ENCODE measurements at places on chromosomes 16 and 17.

- DNase-seq = peak; percentile 39
Measured at GRCh38 chr17:21233581-21234347, 19.4 kb downstream of the NATD1 start.

- no peak for DNase-seq
Measured at GRCh38 chr16:89921131-89921701, 1.9 kb upstream of the TUBB3 start.

DNA sequence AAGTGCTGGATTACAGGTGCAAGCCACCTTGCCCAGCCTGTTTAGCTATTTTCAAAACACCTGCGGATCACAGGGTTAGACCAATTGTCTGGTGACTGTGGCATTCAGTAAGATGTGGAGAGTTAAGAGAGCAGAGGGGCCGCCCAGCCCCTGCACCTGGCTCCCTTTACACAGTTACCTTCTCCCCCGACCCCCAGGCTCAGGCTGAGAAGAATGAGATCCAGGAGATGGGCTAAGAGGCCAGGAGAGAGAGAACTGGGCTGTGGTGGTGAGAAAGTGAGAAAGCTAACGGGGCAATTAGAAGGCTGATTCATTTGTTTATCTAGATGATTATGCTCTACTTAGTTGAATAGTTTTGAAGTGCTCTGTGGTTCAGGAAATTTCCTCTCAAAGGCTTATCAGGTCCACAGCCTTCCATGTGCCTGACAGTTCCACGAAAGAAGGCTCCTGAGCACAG lies 67.8 kb upstream of the AXIN2 start:
- no peak for DNase-seq

GRCh38 chr16:85514598-85515318 lies 98.4 kb upstream of the GSE1 start:
- DNase-seq = peak; percentile 92

DNA sequence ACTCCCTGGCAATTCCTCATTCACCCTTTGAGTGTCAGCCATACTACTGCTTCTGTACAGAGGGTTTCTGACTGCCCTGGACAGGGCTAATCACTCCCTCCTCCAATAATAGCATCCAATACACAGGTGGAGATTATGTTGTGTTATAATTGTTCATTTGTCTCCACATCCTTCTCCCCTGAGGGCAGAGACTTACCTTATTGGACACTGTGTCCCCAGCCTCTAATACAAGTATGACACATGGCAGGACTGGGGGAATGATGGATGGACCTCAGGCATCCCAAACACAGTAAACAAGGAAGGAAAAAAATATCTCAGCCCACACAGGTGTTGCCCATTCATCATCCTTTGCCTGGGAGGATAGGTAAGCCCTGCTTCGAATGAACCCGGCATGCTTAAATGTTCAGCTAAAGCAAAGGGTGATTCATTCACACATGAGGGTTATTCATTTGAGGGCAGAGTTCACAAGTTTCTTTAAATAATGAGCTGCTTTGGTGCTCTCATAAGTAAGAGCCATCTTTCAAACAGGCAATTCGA lies 34.8 kb downstream of the MMD start:
- no peak for DNase-seq

DNA sequence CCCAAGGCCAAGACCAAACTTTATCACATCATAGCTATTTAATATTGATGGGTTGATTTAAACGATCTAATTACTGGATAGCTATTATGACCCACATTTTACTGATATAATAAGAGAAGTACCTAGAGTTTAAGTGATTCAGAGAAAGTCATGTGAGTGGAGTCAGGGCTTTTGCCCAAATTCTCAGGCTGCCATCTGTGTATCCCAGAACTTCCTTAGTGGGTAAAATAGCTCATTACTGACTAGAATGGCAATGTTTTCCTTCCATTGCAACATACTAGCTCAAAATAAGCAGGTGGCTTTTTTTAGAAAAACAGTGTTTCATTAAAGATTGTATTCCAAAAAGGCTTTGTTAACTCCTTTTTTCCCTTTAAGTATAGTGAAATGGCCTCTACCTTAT lies 113.9 kb upstream of the MAF start:
- no peak for DNase-seq

GRCh38 chr17:64128787-64129514 lies 993 bp downstream of the ERN1 start:
- DNase-seq = peak; percentile 68

GRCh38 chr17:42438600-42439567 lies 15.8 kb upstream of the CAVIN1 start:
- DNase-seq = peak; percentile 53

DNA sequence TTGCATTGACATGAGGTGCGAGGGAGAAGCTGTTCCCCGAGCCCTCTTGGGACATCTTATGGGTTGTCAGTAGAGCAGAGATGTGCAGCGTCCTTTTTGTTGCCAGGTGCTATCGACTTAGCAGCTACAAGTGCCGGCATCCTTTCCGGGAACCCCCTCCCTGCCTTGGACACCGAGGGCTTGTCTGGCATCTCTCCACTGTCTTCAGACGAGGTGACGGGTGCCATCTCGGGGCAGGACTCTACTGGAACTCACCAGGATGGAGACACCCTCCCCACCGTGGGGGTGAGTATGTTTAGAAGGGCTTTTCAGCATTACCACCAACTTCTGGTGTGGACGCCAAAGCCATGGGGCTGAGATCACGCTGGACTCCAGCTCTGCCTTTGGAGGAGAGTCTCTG lies 11.8 kb upstream of the JPT2 start:
- no peak for DNase-seq

DNA sequence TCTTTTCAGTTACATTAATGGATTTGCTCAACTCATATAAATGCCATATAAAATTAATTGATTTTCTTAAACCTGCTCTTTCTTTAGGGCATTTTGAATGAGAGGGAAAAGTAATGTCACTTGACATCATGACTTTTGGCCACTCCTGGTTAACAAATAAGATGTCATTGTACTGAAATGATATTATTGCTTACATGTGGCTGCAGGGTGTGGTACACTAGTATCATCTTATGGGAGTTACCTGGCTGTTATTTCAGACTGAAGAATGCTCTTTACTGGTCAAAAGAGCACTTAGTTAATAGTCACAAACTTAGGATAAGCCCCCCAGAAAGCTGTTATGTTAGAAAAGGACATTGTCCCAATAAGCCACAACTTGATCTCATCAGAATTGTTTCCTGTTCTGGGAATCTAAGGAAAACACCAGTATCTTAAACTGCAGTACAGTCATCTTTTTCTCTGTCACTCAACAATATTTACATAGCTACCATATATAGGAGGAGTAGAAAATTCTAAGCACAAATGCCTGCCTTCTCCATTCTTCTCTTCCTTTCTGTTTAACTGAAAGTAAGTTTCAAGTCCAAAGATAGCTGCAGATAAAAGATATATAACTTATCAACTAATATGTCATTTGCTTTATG lies 53.9 kb upstream of the MRC2 start:
- no peak for DNase-seq

GRCh38 chr16:11301645-11302501 lies 20.7 kb upstream of the PRM1 start:
- DNase-seq = peak; percentile 8

- DNase-seq = peak; percentile 2
Measured at GRCh38 chr16:76059186-76059585, 218.0 kb upstream of the CNTNAP4 start.

- DNase-seq = no peak
Measured at GRCh38 chr17:79077587-79077986, 3.0 kb downstream of the ENGASE start.

GRCh38 chr17:40219594-40220338 lies 662 bp downstream of the WIPF2 start:
- DNase-seq = peak; percentile 69

DNA sequence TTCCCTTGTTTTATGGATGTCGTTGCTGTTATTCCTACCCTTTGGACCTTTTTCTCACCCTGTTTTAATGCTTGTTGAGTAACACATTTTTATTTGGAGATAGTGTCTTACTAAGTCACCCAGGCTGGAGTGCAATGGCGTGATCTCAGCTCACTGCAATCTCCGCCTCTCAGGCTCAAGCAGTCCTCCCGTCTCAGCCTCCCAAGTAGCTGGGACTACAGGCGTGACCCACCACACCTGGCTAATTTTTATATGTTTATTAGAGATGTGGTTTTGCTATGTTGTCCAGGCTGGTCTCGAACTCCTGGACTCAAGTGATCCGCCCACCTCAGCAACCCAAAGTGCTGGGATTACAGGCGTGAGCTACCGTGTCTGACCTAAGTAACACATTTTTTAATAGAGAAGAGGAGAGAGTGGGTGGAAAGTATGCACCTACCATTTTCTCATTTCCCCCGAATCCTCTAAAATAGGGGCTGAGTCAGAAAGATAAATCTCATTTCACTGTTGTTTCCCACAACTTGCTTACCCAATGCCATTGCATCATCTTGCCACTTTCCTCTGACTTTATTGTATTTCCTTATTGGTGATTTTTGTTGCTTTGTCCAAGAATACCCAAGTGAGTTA lies 7.0 kb downstream of the DHX40 start:
- DNase-seq = peak; percentile 26

GRCh38 chr17:47736501-47737495 lies 3.8 kb downstream of the TBX21 start:
- no peak for DNase-seq

GRCh38 chr16:83785455-83785854 lies 22.3 kb upstream of the HSBP1 start:
- no peak for DNase-seq

DNA sequence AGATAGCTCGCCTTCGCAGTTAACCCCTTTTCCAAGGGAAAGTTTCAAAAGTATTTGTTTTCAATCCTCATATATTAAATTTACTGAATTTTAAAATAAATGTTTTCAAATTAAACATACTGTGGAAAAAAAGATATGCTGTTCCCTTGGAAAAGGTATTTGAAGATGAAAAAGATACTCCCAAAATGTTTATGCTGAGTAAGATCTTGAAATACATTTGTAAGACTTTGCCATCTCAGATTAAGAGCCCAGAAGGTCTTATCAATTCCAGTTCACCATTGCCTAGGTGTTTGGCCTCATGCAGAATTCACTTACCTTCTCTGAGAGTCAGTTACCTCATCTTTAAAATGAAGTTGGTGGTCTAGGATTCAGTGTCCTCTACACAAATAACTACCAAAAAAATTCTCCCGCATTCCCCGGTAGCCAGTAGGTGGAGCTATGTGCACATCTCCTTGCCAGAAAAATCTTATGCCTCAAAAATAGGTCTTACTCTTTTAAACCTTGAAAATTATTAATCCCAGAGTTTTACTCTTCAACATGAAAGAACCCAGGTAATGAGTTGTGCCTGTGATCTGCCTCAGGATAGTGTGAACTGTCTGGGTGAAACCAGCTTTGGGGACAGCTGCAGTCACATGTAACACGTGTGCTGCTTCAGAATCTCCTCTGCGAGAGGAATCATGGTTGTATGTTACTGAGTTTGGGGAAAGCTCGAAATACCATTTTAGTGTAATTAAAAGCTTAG lies 178.3 kb downstream of the MRTFB start:
- peak; percentile 53 for DNase-seq

DNA sequence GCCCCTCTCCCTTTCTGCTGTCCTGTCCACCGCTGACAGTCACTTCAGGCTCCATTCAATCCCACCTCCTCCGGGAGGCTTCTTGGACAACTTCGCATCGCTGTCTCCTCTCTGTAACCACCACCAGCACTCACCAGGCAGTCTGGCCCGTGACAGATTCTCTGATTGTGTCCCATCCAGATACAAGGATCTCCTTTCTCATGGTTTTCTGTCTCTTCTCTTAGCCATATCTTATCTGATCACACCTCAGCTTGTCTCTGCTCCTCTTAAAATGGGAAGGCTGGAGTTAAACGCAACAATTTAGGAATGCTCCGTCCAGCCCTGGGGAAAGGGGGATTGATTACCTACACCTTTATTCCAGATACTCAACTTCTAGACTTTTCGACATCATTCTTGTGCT lies 56.9 kb upstream of the ARHGAP44 start:
- DNase-seq = no peak

GRCh38 chr17:58643147-58643546 lies 48.7 kb downstream of the TEX14 start:
- DNase-seq = peak; percentile 87

DNA sequence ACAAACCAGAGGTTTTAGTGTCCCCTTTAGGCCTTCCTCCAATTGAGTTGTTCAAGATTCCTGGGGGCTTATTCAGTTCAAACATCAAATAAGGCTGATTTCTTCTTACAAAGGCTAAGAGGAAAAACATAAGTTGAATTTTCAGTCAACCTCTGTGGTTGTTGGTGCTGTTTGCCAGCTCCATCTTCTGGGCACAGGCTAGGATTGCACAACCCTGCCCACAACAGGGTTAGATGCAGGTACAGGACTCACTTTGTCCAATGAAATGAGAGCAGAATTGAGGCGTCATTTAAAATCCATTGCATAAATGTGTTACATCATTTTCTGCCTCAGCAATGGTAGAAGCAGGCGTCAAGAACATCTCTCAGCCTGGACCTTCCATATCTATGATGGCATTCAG lies 173.3 kb downstream of the PMP22 start:
- peak; percentile 21 for DNase-seq

GRCh38 chr16:82187829-82188228 lies 17.8 kb upstream of the MPHOSPH6 start:
- no peak for DNase-seq

DNA sequence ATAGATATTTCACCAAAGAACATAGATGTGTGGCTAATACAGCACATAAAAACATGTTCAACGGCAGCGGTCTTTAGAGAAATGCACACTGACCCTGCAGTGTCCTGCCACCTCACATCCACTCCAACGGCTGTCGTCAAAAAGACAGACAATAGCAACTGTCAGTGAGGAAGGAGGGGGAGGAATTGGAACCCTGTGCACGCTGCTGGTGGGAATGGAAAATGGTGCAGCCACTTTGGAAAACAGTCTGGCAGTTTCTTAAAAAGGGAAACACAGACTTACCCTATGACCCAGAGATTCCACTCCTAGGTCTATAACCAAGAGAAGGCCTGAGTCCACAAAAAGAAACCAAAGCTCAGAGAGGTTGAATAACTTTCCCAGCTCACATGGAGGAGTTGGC lies 7.7 kb downstream of the CEP295NL start:
- no peak for DNase-seq

- peak; percentile 86 for DNase-seq
Measured at GRCh38 chr17:1186923-1187771, 7.4 kb upstream of the ABR start.

GRCh38 chr17:30170415-30170987 lies 53.9 kb downstream of the NSRP1 start:
- DNase-seq = no peak

DNA sequence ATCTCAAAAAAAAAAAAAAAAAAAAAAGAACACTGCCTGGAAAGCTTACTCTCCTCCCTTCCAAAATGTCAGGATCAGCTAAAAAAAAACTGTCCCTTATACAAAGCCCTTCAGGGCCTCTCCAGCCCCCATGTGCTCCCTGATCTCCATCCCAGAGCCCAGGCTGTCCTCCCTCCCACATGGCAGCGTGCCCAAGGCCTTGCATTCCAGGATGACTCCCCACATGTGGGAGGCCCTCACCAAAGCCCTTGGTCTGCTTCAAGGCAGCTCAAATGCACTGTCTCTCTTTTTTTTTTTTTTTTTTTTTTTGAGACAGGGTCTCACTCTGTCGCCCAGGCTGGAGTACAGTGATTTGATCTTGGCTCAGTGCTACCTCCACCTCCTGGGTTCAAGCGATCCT lies 2.3 kb downstream of the FDXR start:
- peak; percentile 72 for DNase-seq

GRCh38 chr17:2398182-2398581 lies 2.7 kb downstream of the MNT start:
- DNase-seq = no peak

Measured in ELR (cell line).